Neural progenitor cell (in vitro differentiated cells): ENCODE measurements at places on chromosomes 1 and 21. TPM values are rescaled to one million over a fixed set of nuclear protein-coding genes. Genes with fewer than 3 reads are reported as not detected.

The PDPN gene
- 2.2 and 3.4 TPM in 2 replicates for total RNA-seq

GRCh38 chr1:36175137-36176095, 19.5 kb downstream of the MAP7D1 start:
- no peak overlapping the region for H3K27ac ChIP-seq
- H3K4me1 ChIP-seq, result peaks cover 15% of the 10 kb centered on the region
- no peak for DNase-seq
- peaks cover 10% of the 10 kb centered on the region for H3K27me3 ChIP-seq
- H3K4me3 ChIP-seq, result no peak overlapping the region

- H3K4me1 ChIP-seq, result no peaks in the 10 kb centered on the region
- no peak for DNase-seq
- no peak overlapping the region for H3K27ac ChIP-seq
- no peaks in the 10 kb centered on the region for H3K27me3 ChIP-seq
These were observed 11.5 kb upstream of the NEXN start for GRCh38 chr1:77876884-77877283.

The SLC9C2 gene
- not detected in 2 replicates for total RNA-seq

GRCh38 chr1:23791516-23792047, 637 bp downstream of the LYPLA2 start:
- H3K36me3 ChIP-seq, result no peaks in the 10 kb centered on the region
- H3K27ac ChIP-seq, result no peak overlapping the region
- DNase-seq, result peak; percentile 60
- H3K4me1 ChIP-seq, result peaks cover 3% of the 10 kb centered on the region
- H3K27me3 ChIP-seq, result no peaks in the 10 kb centered on the region
